Stimulated activated CD8-positive, alpha-beta memory T cell treated with anti-CD3 and anti-CD28 coated beads, Interleukin-15, amount 100 ng/mL, for 1 hour (primary cell): ENCODE measurements at places on chromosomes 16 and 17.

- no peak for DNase-seq
Measured at GRCh38 chr17:56832446-56832845, 1.3 kb downstream of the C17orf67 start.

DNA sequence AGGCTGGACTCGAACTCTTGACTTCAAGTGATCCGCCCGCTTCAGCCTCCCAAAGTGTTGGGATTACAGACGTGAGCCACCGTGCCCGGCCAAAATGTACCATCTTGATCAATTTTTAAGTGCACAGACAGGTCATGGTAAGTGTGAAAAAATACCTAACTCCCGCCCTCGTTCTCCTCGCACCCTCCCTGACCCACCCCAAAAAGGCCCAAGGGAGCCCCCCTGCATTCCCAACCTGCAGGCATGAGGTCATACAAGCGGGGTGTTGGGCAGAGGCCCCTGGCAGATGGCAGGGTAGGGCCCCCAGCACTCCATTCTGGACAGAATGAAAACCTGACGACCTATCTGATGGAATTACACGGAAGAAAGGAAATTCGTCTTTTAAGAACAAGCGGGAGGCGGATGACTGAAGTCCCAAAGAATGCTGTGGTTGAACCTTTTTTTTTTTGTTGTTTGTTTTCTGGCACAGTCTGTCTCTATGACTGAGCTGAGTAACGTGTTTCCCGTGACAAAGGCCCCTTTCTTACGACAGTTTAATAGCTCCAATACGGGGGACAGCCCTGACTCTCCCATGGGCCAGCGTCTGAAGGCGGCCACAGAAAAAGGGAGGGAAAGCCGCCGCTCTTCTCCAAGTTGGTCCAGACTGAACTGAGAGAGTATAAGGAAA, 376.4 kb downstream of the SLC39A11 start:
- no peak for DNase-seq

GRCh38 chr16:61421111-61421510, 615.1 kb downstream of the CDH8 start:
- no peak for DNase-seq

DNA sequence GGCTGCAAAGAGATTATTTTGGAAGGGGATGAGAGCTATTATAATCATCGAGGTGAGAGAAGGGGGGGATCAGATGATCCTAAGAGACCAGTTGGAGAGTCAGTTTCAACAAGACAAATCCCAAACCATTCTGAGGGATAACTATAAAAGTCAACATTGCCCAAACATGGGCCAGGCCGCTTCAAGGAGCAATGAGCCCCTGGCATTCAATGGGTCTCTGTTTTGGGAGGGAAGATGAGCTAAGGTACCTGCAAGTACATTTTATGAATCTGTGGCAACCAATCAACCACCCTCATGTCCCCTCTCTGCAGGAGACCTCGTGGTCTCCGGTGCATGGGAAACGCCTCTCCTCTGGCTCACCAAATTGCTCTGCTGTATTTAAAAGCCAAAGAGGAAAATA, 209.9 kb upstream of the C16orf82 start:
- no peak for DNase-seq

DNA sequence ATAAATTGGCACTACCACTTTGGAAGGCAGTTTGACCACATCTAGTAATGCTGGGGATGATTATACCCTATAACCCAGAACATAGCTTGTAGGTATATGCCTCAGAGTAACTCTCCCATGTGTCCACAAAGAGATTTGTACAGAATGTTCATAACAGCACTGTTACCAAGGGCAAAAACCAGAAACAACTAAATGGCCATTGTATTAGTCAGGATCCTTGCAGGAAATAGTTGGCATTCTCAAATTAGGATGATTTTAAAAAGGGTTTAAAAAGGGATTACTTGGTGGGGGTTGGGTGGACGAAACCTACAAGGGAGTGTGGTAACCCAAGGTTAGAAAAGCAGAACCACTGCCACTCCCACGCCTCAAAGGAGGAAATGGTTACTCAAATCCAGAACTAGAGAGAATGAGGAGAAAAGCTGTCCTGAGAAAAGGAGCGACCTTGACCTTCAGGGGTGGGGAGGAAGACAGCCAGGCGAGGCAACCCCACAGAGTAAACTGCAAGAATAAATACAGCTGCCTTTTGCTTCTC, 2.1 kb downstream of the CPPED1 start:
- no peak for DNase-seq

DNA sequence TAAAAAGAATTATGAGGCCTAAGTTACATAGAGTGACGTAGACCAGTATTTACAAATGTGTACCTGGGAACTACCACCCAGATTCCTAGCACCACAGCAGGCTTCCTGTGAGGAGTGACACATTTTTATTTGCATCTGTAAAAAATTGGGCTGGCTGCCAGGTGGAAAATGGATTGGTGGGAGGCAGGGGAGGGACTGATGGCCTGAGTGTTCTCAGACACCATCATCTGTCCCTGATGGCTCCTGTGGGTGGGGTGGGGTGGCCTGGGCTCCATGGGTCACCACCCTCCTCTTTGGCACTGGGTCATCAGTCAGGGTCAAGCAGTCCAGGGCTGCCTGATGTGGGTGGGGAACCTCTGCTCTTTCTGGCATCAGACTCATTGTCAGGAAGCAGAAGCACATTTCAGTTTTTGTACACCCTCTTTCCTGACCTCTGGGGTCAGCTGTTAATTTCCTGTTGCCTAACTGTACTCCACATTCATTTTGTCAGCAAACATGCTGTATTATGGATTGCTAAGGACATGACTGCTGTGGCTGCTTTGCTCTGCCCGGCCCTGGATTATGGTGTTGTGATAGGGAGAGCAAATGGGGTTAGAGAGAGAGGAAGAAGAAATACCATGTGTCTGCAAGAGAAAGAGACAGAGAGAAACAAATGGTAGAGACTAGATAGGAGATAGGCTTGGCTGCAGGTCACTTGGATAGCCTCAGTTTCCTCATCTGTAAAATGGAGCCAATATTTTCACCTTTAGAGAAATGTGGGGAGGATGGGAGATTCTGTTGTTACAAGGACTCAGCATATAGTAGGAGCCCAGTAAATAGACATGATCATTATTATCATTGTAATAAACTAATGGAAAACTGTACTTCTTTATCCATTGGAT, 11.6 kb upstream of the MFAP4 start:
- DNase-seq = no peak

GRCh38 chr16:79543219-79543618, 57.3 kb downstream of the MAF start:
- no peak for DNase-seq

DNA sequence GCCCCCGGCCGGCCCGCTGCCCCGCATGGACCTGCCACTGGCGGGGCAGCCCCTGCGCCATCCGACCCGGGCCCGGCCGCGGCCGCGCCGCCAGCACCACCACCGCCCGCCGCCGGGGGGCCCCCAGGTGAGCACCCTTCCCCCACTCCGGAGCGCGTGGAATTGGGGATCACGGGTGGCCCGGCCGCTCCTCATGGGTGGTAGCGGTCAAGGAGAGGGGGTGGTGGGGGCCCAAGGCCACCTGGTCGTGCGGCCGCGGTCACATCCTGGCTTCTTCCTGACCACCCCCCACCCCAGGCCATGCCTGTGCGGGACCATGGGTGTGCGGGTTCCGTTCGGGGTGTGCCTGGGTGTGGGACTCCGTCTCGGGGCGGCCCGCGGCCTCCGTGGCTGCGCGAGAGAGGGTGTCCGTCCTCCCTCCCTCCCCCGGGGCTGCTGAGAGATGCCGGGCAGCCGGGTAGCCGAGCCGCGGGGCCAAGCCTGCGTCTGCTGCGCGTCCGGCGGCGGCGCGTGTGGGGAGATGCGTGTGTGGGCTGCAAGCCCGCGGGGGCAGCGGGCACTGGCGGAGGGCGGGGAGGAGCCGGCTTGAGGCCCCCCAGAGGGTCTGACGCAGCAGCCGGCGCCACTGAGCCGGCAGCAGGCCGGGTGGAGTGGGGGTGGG, 6.8 kb downstream of the ACD start:
- no peak for DNase-seq

GRCh38 chr16:29662000-29662728, 883 bp upstream of the SPN start:
- DNase-seq = no peak

DNA sequence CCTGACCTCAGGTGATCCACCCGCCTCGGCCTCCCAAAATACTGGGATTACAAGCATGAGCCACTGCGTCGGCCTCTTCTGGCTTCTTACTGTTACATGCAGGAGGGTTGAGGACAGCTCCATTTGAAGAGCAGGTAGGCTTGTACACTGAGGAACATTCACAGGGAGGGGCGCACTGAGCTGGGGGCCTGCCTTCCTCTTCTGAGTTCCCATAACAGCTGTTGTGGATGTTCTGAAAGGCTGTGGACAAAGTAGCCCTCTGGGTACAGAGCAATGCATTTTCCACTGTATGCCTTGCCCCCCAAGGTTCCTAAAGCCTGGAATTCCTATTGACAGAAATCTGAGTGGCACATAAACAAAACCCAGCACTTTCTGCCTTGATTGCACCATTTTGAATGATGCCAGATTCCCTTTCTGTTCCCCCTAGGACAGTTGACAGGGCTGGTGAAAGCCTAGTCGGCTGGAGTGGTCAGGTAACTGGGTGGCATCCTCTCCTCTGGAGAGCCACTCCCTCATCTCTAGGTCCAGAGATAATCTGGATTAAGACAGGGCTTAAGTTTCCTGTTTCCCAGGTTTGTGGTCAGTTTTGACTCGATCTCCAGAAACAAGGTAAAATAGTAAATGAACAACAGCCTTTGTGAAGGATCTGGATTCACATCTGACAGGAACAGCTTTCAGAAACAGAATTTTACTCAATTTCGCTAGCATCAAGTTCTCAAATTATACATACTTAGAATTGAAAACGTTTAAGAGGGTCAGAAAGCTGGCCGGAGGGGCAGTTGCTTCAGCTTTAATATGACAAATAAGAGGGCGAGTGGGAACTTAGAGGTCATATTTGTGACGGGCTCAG, 1.3 kb upstream of the CDK5R1 start:
- no peak for DNase-seq

GRCh38 chr17:44222112-44222869, 2.8 kb upstream of the UBTF start:
- DNase-seq = no peak
